ENCODE measurements at places on chromosomes 4 and X. TPM values are rescaled to one million over a fixed set of nuclear protein-coding genes. Genes with fewer than 3 reads are reported as not detected.

CCDC110 gene
- 0.94 TPM for total RNA-seq

SMIM10L2A gene
- 0.50 TPM for total RNA-seq

CENPVL3 gene
- total RNA-seq: not detected

SEC24D gene
- 25.7 TPM for total RNA-seq

PNMA3 gene
- total RNA-seq: 0.06 TPM

TREX2 gene
- 2.1 TPM for total RNA-seq

SUPT20HL2 gene
- total RNA-seq: not detected

ZNF81 gene
- 7.9 TPM for total RNA-seq

LRIT3 gene
- total RNA-seq: 0.06 TPM

RGS12 gene
- total RNA-seq: 96.4 TPM

TMPRSS11F gene
- not detected for total RNA-seq

PDLIM3 gene
- total RNA-seq: 47.0 TPM

SPARCL1 gene
- 385 TPM for total RNA-seq

FRG2 gene
- total RNA-seq: under 0.01 TPM

HDX gene
- 4.2 TPM for total RNA-seq

KCND1 gene
- 0.32 TPM for total RNA-seq

IL1RAPL2 gene
- total RNA-seq: not detected

GC gene
- not detected for total RNA-seq

SAGE1 gene
- not detected for total RNA-seq

NXF2 gene
- total RNA-seq: not detected

LPAR4 gene
- total RNA-seq: 0.13 TPM

SMAD1 gene
- total RNA-seq: 153 TPM

CPZ gene
- under 0.01 TPM for total RNA-seq

NALF2 gene
- total RNA-seq: not detected

LSM6 gene
- total RNA-seq: 28.2 TPM

EFHC2 gene
- under 0.01 TPM for total RNA-seq

UGT8 gene
- not detected for total RNA-seq

CDX4 gene
- total RNA-seq: not detected

LONRF3 gene
- total RNA-seq: 2.3 TPM

GRPR gene
- 0.13 TPM for total RNA-seq

Data from bladder microvascular endothelial cell (primary cell).